Upper lobe of left lung (tissue), 6 donors: ENCODE measurements at places on chromosomes 5 and 9. TPM values are rescaled to one million over a fixed set of nuclear protein-coding genes. Genes with fewer than 3 reads are reported as not detected.

DNA sequence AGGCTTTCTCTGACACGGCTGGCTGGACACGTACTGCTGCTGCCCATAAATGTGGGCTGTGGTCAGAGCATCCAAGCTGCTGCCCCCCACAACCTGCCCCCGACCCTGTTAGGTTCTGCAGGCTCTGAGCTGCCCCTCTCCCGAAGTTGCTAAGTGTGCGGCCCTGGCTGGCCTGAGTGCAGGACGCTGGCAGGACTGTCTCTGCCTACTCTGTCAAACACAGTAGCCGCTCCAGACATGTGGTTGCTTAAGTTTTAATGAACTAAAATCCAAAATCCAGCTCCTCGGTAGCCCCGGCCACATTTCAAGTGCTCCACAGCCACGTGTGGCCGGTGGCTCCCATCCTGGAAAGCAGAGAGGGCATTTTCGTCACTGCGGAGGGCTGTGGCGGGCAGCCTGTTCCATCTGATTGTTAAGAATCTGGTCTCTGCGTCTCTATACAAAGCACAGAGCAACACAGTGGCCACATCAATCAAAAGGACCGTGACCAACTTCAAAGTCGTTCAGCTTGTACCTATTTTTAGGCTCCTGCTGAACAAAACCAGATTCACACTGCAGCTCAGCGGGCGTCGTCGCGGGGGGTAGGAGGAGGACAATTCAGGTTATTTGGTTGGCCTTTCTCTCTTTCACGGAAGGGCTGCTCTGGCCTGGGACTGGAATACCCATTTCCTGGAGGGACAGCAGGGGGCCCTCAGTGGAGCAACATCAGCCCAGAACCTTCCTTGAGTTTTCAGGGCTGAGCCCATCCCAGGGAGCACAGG lies 68.9 kb downstream of the PTCH1 start:
- no peak for DNase-seq
- H3K4me1 ChIP-seq: no peaks in the 10 kb centered on the region
- peaks cover 83% of the 10 kb centered on the region for H3K36me3 ChIP-seq
- no peak overlapping the region for H3K4me3 ChIP-seq
- no peak overlapping the region for H3K27ac ChIP-seq

DNA sequence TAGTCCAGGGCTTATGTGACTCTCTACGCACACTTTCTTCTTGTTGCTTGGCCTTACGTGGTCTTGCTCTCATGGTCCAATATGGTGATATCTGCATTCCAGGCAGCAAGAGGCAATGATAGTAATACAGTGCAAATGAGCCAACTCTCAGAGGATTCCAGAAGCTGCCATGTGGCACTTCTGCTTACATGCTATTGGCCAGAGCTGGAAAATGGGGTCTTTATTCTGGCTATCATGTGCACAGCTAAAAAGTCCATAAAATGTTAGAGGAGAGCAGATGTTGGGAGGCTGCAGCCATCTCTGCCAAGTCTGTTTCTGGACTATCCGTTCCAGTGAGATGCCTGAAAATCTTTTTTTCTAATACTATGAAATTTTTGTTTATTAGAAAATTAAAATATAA lies 2.9 kb upstream of the SEPTIN8 start:
- H3K36me3 ChIP-seq: no peaks in the 10 kb centered on the region
- H3K27me3 ChIP-seq: no peaks in the 10 kb centered on the region
- peaks cover 29% of the 10 kb centered on the region for H3K4me1 ChIP-seq
- no peak for DNase-seq
- H3K4me3 ChIP-seq: no peak overlapping the region

GRCh38 chr5:9621379-9621903 lies 8.7 kb downstream of the TAS2R1 start:
- no peaks in the 10 kb centered on the region for H3K4me1 ChIP-seq
- no peak overlapping the region for H3K27ac ChIP-seq
- H3K4me3 ChIP-seq: no peak overlapping the region
- H3K36me3 ChIP-seq: no peaks in the 10 kb centered on the region
- no peaks in the 10 kb centered on the region for H3K27me3 ChIP-seq

- DNase-seq: no peak
- no peak overlapping the region for H3K27ac ChIP-seq
- H3K4me3 ChIP-seq: no peak overlapping the region
- H3K36me3 ChIP-seq: no peaks in the 10 kb centered on the region
- H3K4me1 ChIP-seq: peaks cover 5% of the 10 kb centered on the region
- peaks cover 8% of the 10 kb centered on the region for H3K27me3 ChIP-seq
Observed at GRCh38 chr9:21551401-21551800, 69.3 kb upstream of the IFNE start.

DNA sequence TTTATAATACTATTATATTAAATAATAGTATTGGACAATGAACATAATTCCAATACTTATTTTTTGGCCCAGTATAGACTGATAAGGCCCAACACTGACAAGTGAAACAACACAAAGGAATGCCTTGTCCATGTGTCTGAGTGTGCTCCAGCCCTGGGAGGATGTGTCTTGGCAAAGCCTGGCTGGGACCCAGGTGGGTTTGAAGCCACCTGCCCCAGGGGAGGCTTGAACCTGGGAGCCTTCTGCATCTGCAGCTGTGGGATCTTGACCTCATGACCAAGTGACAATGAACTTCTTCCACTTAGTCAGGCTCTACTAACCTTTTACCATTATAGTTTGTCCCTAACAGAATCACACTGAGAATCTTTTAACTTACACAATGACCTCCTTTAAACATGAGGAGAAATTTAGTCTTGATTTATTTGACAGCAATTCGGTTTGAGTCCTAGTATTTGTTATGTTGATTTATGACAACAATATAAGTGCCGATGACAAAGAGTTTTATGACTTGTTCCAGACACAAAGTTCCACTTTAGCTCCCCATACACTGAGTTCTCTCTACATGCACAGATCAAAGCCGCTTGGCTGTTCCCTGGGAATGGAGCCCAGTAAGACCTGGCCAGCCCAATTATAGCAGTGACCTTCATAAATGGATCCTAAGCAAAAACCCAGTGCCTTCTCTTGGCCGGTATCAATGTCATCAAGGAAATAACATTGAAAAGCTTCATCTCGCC lies 294.5 kb downstream of the CTNND2 start:
- no peak overlapping the region for H3K4me3 ChIP-seq
- no peak for DNase-seq
- no peaks in the 10 kb centered on the region for H3K36me3 ChIP-seq
- H3K27me3 ChIP-seq: no peaks in the 10 kb centered on the region
- H3K27ac ChIP-seq: no peak overlapping the region

- H3K4me3 ChIP-seq: no peak overlapping the region
- H3K36me3 ChIP-seq: no peaks in the 10 kb centered on the region
- no peak for DNase-seq
- no peak overlapping the region for H3K27ac ChIP-seq
- H3K4me1 ChIP-seq: no peaks in the 10 kb centered on the region
- H3K27me3 ChIP-seq: no peaks in the 10 kb centered on the region
Observed at GRCh38 chr5:9037048-9037447, 508.8 kb downstream of the SEMA5A start.

DNA sequence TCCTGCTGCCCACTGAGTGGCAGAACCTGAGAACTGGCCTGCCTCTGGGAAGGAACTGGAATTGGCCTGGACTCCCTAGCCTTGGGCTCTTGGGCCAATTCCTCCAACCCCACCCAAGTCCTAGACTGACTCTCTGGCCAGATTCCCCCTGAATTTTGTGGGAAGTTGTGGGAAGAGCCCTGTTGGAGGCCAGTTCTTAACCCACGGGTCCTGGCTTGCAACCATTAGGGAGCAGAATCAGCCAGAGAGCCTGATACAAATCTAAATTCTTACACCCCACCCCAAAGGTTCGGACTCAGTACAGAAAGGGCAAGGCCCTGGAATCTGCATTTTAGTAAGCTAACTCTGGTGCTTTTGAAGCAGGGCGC lies 125.3 kb upstream of the SLC25A48 start:
- no peaks in the 10 kb centered on the region for H3K4me1 ChIP-seq
- H3K4me3 ChIP-seq: no peak overlapping the region
- H3K27me3 ChIP-seq: no peaks in the 10 kb centered on the region
- DNase-seq: no peak
- H3K36me3 ChIP-seq: no peaks in the 10 kb centered on the region

DNA sequence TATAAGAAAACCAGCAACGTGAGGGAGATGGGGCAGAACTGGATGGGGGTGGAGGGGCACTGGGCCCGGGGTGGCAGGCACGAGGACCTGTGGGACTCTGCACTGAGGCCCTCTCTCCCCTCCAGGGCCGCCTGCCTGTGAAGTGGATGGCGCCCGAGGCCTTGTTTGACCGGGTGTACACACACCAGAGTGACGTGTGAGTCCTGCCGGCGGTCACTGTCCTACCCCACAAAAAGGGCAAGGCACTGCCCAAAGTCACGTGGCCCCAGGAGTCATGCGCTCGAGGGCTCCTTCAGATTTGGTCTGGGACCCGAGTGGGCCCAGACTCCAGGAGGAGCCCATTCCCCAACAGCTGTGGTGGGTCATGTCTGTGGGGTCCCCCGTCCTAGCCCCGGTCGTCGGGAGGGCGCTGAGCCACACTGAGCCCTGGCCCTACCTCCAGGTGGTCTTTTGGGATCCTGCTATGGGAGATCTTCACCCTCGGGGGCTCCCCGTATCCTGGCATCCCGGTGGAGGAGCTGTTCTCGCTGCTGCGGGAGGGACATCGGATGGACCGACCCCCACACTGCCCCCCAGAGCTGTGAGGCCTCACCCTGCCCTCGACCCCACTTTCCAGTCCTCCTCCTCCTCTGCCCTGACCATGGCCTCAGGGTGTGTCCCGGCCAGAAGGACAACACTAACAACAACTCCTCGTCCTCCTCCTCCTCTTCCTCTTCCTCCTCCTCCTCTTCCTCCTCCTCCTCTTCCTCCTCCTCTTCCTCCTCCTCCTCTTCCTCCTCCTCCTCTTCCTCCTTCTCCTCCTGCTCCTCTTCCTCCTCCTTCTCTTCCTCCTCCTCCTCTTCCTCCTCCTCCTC lies 9.7 kb downstream of the FGFR4 start:
- no peak for DNase-seq
- no peaks in the 10 kb centered on the region for H3K27me3 ChIP-seq
- H3K4me3 ChIP-seq: no peak overlapping the region
- peak overlapping the region; percentile 24 for H3K27ac ChIP-seq
- H3K4me1 ChIP-seq: peaks cover 21% of the 10 kb centered on the region

DNA sequence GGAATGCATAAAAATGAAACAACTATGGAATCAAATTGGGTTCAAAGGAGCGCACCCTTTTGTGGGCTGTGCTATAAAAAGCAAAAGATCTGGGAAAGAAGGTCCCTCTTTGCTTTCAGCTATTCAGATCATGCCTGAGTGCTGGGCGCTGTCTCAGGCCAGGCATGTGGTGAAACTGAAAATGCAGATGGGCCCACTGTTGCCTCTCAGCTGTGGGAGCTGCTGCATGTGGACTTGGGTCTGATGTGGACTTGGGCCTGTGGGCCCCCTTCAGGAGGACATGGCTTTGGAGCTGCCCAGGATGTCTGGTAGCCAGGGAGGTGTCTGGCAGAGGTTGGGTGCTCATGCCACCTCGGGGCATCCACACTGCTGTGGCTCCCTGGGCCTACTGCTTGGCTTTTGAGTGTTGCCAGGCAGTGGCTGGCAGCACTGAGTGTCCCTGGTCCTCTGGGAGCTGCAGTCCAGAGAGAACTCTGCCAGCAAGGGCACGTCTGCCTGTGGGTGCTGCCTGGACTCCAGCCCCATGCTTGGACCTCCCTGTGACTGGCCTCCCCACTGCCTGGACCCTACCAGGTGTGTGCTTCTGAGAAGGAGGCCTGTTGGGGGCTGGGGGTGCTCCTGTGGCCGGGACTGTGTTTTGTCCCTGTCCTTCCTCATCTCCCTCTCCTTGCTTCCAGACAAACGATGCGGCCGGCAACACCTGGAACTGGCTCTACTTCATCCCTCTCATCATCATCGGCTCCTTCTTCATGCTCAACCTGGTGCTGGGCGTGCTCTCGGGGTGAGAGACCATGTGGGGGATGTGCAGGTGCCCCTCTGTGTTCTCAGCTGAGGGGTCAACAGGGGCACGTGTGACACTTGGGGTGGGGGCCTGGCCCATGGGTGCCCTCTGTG lies 74.3 kb downstream of the CACNA1B start:
- no peaks in the 10 kb centered on the region for H3K4me1 ChIP-seq
- no peak overlapping the region for H3K4me3 ChIP-seq
- no peak overlapping the region for H3K27ac ChIP-seq

- no peak overlapping the region for H3K27ac ChIP-seq
- H3K4me1 ChIP-seq: no peaks in the 10 kb centered on the region
- DNase-seq: no peak
- H3K4me3 ChIP-seq: no peak overlapping the region
- H3K27me3 ChIP-seq: no peaks in the 10 kb centered on the region
Observed at GRCh38 chr5:39854771-39855410, 430.1 kb upstream of the DAB2 start.

- H3K36me3 ChIP-seq: no peaks in the 10 kb centered on the region
- no peak for DNase-seq
- no peak overlapping the region for H3K4me3 ChIP-seq
- no peaks in the 10 kb centered on the region for H3K27me3 ChIP-seq
Observed at GRCh38 chr5:117594166-117594565, 1019.5 kb upstream of the SEMA6A start.

GRCh38 chr5:139251281-139251687 lies 42.3 kb upstream of the MATR3 start:
- no peaks in the 10 kb centered on the region for H3K36me3 ChIP-seq
- no peaks in the 10 kb centered on the region for H3K27me3 ChIP-seq
- no peak overlapping the region for H3K4me3 ChIP-seq
- peaks cover 8% of the 10 kb centered on the region for H3K4me1 ChIP-seq
- H3K27ac ChIP-seq: no peak overlapping the region

DNA sequence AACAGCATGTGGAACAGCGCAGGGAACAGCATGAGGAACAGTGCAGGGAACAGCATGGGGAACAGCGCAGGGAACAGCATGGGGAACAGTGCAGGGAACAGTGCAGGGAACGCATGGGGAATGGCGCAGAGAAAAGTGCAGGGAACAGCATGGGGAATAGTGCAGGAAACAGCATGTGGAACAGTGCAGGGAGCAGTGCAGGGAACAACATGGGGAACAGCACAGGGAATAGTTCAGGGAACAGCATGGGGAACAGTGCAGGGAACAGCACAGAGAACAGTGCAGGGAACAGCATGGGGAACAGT lies 2.0 kb downstream of the LCN8 start:
- DNase-seq: no peak
- H3K4me3 ChIP-seq: no peak overlapping the region
- H3K27me3 ChIP-seq: no peaks in the 10 kb centered on the region
- no peak overlapping the region for H3K27ac ChIP-seq

DNA sequence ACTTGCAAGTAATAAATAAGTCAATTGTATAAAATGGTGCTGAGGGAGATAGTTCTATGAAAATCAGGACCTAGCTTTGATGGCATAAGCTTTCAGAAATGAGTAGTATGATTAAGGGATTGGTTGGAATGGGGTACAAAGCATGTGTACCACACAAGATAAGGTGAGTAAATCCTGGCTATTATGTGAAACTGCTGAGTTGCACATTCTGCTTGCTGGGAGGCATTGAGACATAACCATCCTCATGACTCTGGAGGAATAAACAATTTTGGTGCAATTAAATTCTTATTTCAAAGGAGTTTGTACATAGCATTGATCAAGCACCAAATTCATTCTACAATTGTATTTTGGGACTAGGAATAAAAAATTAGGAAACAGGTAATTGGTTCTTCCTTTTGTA lies 755.2 kb upstream of the ACO1 start:
- no peak overlapping the region for H3K4me3 ChIP-seq
- H3K27me3 ChIP-seq: no peaks in the 10 kb centered on the region
- no peak overlapping the region for H3K27ac ChIP-seq
- DNase-seq: no peak

FAM174A gene
- total RNA-seq: 56.3 TPM

NUTM2G gene
- total RNA-seq: not detected

TMEM141 gene
- 106 TPM for total RNA-seq

GZMA gene
- 6.5 TPM for total RNA-seq

C9orf50 gene
- total RNA-seq: not detected

ARRDC1 gene
- 190 TPM for total RNA-seq

PGM5 gene
- 32.1 TPM for total RNA-seq

PCDHGA11 gene
- 2.3 TPM for total RNA-seq

MTMR12 gene
- 27.2 TPM for total RNA-seq
